ENCODE measurements at places on chromosomes 6 and 20.

- no peak for DNase-seq
Observed at GRCh38 chr6:160138839-160139419, 17.3 kb downstream of the SLC22A1 start.

GRCh38 chr6:113662093-113662665 lies 195.0 kb upstream of the MARCKS start:
- DNase-seq = no peak

DNA sequence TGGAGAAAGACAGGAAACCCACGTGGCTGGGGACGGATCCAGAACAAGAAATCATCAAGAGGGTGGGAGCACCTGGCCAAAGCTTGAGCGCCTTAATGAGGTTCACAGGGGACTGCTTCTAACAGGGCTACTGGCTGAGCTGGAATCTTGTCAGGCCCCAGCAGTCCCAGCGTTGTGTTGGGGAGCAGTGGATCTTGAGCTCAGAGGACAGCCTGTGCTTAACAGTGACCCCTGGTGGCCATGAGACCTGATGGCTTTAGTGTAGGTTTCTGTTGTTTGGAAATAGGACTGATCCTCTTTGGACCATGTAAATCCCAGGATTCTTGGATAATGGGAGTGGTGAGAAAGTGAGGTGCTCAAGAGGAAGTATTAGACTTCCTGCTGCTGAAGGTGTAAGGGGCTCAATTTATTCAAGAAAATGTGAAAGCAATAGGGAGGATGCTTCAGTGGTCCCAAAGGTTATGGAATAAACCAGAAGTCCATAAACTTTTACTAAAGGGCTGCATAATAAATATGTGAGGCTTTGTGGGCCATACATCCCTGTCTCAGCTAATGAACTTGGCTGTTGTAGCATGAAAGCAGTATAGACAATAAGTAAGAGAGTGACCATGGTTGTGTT lies 216.2 kb downstream of the NFATC2 start:
- DNase-seq = no peak

DNA sequence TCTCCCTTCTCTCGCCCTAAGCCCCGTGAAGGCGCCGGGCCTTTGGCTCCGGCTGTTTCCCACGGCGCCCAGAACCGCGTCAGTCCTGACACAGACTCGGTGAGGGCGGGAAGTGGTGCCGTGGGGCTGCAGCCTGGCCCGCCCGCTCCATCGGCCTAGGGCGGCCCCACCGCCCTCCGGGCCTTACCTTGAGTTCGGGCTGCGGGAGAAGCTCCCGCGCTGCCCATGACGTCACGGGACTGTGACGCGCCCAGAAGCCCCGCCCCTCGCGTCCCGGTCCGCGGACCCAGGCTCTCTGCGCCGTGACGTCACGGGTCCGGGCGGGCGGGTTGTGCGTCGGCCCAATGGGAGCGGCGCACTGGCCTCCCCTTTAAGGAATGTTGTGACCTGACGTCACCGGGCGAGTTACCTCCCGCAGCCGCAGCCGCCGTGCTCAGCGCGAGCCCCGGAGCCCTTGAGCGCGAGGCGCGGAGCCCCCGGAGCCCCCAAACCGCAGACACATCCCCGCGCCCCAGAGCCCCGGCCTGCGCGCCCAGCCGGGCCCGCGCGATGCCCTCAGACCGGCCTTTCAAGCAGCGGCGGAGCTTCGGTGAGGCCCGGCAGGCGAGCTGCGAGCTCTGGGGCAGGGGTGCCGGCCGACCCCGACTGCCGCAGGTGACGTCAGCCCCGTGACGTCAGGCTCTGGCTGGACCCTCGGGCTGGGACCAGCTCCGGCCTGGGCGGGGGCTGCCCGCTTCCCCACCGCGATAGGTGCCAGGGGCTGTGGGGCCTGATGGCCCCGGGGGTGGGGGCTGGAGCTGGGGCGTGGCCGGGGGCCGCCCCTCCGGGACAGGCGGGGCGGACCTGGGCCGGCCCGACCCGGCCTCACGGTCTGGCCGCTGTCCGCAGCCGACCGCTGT lies at the start of gene MAP1LC3A:
Gene MAP1LC3A, plus strand, starts transcription at position 399 of the 899 bp plus-strand sequence. Its CDS starts 151 bp downstream, at position 550.
- DNase-seq = peak; percentile 98

DNA sequence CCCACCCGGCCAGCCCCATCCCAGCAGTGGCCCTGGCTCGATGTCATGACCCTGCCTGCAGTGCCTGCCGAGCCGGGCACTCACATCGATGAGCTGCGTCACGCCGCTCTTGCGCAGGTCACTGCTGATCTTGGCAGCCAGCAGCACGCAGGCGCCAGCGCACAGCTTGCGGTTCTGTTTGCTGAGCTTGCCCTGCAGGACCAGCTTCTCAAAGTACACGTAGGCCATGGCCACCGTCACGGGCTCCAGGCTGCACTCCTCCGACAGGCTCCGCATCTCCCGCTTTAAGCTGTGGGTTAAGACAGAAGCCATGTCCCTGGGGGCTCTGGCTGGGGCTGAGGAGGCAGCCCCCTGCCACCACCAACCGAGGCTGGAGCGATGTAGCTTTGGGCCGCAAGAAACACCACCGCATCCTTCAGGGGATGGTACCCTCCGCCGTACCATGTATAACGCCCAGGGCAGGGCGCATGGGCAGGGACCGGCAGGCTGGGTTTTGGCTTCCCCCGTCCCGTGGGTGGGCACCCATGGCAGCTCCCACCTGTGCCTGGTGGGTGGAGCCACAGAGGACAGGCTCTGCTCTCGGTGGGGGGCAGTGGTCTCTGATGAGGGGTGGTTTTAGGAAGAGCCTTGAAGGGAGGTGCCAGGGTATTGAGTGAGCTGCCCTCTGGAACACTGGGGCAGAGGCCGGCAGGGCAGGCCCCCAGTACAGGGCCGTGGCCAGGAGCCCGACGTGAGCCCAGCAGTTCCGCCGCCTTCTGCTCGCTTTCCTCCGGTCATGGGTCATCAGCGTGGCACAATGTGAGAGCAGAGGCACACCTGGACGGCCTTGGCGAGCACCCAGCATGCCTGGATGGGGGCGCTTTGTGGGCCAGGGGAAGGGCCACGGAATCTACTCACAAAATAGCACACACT lies 4.5 kb downstream of the RPS21 start:
- DNase-seq = no peak

- DNase-seq = no peak
Observed at GRCh38 chr6:78808933-78809332, 58.4 kb upstream of the IRAK1BP1 start.

DNA sequence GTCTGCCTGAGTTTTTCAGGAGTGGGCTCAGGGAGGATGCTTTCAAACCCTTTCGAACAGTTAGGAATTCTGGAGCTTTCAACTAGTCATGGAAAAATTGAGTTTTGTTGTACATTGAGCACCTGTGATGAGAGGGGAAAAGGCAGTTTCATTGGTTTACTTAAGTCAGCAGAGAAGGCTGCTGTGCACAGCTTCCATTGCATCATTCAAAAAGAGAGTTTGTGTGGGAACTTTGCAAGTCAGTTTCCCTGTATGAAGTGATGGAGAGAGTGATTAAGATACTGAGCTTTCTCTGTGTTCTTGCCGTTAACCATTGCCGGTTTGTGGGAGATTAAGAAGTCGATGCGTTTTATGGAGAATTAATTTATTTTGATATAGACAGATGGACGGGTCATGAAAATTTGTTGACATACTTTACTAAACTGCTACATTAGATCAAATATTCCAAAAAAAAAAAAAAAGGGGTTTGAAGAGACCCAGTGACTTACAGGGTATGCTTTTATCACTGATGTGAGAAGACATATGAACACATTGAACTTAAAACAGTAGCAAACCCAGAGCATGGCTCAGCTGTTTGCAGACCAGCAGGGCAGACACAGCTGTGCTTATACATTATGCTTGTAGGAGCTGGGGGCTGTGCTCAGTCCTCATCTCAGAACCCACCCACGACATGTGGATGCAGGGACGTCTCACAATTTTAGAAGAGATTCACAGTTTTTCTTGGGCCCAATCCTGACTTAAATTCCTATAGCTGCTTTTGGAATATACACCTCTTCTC lies 234.1 kb downstream of the SOX4 start:
- no peak for DNase-seq

DNA sequence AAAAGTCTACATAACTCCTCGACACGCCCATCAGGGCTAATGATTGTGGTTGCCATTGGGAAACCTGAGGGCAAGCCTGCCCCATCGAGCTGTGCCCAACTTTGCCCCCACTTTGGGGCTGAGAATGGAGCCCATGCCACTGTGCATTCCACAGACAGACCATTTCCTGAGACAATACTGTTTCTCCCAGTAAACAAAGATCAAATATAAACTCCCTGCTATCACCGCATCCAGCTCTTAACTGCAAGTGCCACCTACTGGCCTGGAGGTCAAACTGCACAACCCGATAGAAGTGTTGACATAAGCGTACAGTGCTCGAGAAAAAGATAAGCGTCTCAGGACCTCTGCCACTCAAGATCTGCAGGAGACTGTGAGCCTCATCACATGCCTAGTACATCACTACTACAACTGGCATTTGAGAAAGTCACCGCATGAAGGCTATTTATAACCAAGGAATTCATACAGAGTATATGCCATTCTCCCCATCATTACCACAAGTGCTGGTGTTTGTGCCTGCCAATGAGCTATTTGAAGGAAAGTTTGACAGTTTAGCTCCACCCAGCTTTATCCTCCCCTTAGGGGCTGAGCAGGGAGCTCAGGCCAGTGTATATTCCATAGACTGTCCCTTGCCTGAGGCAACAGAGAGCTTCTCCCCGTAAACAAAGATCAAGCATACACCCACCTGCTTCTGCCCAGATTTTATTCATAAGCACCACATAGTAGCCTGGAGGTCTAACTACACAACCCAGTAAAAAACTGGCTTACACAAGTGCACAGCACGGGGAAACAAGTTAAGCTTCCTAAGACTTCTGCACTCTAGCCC lies 4.5 kb upstream of the DEFB126 start:
- DNase-seq = no peak

DNA sequence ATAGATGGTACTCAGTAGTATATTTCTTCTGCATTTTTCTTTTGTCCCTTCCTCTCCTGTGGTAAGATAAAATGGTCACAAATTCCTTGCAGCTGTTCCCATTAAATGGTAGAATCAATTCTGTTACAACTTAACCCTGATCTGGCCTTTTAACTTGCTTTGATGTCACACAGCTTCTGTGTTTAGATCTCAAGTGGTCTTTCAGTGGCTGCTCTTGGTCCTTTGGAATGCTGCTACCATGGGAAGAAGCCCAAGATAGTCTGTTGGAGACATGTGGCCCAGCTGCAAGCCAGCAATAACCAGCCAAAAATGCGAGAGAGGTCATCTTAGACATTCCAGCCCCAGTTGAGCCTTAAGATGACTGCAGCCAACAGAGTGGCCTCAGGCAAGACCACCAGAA lies 429.7 kb downstream of the KIF16B start:
- DNase-seq = no peak

- DNase-seq = no peak
Observed at GRCh38 chr6:99471638-99472037, 43.6 kb downstream of the USP45 start.

Data from tibial artery (tissue), 4 donors.